ENCODE measurements at places on chromosomes 1 and 21. TPM values are rescaled to one million over a fixed set of nuclear protein-coding genes. Genes with fewer than 3 reads are reported as not detected.

DNA sequence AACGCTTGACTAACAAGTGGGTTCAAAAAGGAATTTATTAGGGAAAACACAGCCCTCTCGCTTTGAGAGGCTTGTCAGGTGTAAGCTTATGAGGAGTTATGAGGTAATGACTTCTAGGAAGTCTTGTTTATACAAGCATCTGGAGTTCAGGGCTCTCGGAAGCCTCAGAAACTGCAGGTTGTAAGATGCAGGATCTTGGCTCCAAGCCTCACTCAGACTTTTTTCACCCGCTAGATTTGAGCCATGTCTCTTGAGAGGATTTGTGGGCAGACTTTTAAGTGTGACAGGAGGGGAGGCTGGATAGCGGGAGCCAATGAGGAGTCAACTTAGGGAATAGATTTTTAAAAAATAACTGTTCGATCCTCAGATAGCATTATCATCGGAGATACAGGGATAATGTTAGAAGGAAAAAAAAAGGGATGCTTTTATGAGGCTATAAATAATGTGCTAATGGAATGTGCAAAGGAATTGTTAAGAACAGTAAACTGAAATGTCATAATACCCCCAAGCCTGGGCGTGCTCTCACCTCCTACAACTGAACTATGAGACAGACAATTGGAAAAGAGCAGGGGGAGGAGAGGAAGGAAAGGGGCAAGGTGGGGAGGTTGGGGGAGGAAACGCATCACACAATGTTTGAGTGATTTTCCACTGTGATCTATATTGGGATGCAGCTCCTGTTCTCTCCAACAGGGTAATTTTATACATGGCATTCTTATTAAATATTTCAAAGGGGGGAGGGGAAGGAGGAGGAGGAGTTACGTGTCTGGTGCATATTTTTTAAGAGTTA lies 107.4 kb upstream of the ESRRG start:
- no peak for DNase-seq

DNA sequence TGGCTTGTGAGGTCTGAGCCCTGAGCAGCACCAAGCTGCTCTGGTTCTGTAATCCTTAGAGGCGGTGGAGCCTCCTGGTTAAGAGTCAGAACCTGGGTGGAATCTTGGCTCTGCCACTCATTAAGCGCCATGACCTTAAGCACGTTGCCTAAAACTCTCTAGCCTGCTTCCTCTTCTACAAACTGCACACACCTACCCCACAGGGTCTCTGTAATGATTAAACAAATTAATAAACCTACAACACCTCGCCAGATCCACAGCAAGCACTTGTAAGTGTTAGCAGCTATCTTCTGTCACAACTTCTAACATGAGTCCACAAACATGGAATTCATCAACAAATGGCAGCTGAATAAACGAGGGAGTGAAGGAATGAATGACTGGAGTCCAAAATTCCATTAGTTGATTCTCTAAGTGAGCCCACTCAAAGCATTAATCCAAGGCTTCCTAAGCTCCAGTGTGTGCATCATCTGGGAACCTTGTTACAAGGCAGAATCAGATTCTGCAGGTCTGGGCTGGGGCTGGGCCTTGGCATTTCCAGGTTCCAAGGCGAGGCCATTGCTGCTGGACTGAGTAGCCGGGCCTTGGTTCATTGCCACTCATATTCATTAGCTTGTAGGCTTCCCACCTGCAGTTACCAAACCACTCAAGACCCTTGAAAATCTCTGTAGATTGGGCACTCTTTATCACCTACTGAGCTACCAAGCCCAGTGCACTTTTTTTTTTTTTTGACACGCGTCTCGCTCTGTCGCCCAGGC lies 168.6 kb downstream of the HIVEP3 start:
- DNase-seq, result no peak

CD48 gene
- total RNA-seq, result 222 TPM

PLA2G2D gene
- total RNA-seq, result not detected

DNA sequence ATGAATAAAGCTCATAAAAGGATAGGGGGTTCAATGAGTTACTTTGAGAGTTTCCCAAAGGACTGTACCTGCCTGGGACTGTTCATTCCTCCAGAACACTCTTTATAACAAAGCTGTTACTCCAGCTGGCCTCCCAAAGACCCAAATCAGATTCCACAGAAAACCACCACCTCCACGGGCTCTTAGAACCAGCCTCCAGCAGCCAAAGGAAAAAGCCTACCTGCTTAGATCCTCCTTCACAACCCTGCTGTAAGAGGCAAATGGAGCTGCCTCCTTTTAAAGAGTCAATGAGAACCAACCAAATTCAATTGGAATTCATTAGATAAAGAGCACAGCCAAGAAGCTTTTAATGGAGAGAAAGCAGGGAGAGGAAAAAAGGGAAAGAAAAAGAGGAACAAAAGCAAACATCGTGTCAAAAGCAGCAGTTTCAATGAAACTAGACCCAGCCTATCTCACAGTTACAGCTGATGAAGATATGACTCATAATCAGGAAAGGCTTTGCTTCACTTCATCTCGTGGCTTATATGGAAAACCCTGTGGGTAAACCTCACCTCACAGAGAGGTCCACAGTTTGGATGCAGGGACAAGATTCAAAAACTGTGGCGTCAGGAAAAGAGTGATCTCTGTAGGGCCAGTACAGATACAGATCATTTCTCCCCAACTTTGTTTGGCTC lies 27.8 kb upstream of the FMO4 start:
- no peak for DNase-seq

CFAP107 gene
- total RNA-seq, result not detected

GRCh38 chr1:53799141-53799540 lies 39.0 kb downstream of the NDC1 start:
- DNase-seq, result no peak

TNFAIP8L2 gene
- total RNA-seq, result 38.0 TPM

GRCh38 chr1:100866901-100867206 lies 27.8 kb downstream of the EXTL2 start:
- no peak for DNase-seq

DNA sequence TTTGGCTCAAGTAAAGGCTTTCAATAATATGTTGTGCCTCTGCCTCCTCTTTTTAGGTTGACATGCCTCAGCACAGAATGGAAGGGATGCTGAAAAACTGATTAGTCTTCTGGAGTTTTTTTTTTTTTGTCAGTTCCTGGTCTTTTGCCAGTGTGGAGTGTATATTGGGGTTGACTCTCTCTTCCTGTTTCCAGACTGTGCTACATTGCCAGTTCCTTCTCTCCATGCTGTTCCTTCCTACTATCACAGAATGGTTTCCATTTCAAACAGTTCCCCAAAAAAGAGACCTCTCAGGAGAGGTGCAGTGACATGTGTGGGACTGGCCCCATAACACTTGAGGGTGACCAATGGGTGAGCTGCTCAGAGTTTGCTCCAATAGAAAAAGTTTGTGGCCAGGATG lies 101.7 kb upstream of the ETV3 start:
- no peak for DNase-seq

- DNase-seq, result no peak
Measured at GRCh38 chr1:6628971-6629479, 4.4 kb downstream of the THAP3 start.

DNA sequence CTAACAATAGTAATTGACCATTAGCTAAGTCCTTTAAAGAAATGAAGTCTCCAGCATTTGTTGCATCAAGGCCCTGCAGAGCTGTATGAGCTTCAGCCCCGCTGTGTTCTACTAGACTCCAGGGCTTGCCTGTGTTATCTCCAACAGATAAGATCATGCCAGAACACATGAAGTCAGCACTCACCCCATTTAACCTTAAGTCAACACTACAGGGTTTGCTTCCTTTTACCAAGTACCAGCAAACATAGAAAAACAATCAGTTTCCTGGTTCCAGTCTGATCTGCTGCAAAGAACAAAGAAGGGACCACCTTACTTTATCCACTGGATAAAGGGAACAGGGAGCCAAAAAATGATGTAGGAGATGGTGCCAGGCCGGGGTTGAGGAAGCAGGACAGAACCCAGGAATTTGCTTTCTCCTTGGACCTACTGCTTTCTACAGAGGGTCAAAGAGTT lies 41.3 kb upstream of the ENAH start:
- DNase-seq, result no peak

GPR153 gene
- total RNA-seq, result 1.6 TPM

DNA sequence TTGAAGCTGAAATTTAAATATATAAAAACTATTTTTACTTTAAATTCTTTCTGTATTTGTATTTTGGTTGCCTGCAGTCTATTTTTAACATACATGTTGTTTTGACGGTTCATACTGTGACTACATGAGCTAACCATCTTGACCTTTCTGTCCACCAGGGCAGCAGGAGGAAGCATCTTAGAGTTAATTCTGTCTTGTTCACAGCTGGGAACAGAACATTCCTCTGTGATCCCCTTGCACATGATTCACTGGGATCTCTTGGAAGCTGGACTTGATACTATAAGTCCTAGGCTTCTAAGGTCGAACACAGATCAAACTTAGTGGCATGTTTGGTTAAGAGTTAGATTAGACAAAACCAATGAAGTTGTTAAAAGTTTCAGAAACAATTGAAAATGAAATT lies 99.7 kb downstream of the NFIA start:
- no peak for DNase-seq

DNA sequence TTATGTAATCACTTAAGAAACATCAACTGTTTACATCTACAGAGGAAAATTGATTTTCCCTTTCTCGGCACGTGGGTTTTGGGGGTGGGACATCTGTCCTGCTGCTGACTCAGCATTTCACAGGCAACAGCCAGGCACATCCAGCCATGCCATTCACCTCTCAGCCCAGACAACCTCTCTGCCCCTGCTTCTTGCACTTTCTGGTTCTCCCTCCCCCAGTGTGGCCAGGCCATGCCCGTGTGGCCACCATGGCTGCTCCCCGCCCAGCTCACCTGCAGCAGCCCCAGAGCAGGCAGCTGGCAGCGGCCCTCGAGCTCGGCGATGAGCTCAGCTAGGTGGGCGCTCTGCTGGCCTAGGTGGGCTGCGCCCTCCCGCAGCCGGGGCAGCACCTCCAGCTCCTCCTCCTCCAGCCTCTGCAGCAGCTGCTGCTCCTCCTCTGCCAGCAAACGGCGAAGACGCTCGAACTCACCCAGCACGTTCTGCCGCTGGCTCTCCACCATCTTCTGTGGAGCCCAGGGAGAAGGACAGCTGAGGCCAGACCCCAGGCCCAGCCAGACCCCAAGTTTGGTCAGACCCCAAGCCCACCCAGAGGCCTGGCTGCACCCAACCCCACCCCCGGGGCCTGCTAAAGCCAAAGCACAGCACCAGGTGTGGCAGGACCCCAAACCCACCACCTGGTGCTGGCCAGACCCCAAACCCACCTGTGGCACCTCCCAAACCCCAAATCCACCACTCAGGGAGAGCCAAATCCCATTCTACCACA lies 5.8 kb downstream of the TRIM11 start:
- no peak for DNase-seq

GRCh38 chr1:16491056-16491675 lies 22.9 kb downstream of the RNU1-1 start:
- DNase-seq, result no peak

GRCh38 chr1:43908858-43909257 lies 24.7 kb upstream of the ARTN start:
- no peak for DNase-seq

- no peak for DNase-seq
Measured at GRCh38 chr1:44315521-44315920, 39.5 kb downstream of the ERI3 start.

GRCh38 chr1:162626761-162627160 lies 5.5 kb upstream of the DDR2 start:
- DNase-seq, result no peak

DNA sequence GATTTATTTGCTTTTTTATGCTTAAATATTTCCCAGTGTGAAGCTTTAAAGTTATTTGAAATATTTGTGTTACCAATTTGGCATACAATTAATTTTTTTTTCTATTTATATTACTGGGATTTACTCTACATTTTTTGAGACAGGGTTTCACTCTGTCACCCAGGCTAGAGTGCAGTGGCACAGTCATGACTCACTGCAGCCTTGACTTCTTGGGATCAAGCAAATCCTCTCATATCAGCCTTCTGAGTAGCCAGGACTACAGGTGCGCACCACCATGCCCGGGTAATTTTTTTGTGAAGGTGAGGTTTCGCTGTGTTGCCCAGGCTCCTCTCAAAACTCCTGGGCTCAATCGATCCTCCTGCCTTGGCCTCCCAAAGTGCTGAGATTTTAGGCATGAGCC lies 39.5 kb downstream of the BACH1 start:
- DNase-seq, result no peak

GRCh38 chr1:152761609-152762213 lies 3.9 kb downstream of the KPRP start:
- no peak for DNase-seq

GMEB1 gene
- total RNA-seq, result 27.2 TPM

AMY1C gene
- total RNA-seq, result not detected

DNA sequence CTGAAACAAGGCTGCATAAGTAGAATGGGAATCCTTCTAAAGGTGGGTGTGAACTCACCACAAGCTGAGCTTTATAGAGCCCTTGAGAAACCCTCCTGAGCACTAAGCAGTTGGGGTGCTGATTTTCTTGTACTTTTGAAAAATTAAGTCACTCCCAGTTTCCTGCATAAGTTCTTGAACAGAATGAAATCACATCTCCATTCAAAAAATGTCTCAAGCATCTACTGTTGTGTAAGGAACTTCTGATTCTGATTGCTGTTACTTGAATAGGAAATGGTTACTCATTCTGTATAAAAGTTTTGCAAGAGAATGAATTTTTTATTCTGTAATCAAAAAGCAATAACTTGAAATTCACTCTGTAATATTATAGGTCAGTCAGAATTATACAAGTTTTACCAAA lies 50.8 kb upstream of the WNT2B start:
- no peak for DNase-seq

DNA sequence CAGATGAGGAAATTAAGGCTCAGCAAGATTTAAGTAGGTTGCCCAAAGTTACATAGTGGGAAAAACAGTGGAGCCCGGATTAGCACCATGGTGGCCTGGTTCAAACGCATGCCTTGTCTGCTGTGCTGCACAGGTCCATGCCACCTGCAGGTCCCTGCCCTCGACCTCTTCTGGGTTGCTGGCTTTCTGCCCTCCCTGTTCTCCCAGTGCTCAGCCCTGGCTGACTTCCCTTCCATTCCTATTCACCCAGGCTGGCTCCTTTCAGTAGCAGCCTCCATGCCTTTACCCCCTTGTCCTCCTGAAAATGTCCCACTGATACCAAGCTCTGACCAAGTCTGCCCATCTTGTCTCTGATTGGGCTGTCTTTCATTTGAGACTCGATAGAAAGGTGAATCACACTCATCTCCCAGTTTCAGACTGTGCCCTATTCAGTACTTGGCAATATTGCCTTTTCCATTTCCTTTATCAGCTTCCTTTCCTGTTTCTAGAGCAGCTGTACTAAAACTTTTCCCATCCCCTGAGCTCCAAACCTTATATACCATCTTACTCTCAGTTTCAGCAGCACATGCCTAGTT lies 75.8 kb downstream of the ST3GAL3 start:
- DNase-seq, result no peak

Measured in activated T-helper 1 cell treated with anti-CD3 and anti-CD28 coated beads, Interleukin-12 subunit alpha, Interleukin-12 subunit beta, Interleukin-2, Interleukin-4 antibody, amounts not matched to agents 30 ng/mL and 10 ng/mL and 1 ng/mL, durations not matched to agents 14 hours and 24 hours and 36 hours (primary cell).